Stimulated activated memory B cell treated with anti-CD40 and anti-IgM and Interleukin-4, amounts not matched to agents 10 μg/mL and 1 μg/mL and 100 μg/mL, for 72 hours (primary cell): ENCODE measurements at places on chromosomes 5 and 9.

DNA sequence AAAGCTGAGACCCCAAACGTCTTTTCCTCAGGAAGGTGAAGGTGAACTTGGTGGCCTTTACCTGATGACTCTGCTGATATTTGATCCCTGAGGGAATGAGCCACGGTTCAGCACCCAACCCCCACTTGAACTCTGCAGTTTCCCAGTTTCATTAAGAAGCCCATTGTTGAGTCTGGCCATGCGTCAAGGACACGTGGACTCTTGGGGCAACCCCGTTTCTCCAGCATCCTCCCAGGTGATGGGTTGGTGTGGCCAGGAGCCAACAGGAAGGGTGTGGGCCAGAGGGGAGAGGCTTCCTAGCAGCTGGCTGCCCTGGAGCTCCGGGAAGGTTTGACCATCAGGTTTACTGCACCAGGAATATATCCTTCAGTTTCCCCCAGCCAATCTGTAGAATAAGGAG lies 59.5 kb upstream of the GNE start:
- no peak for ATAC-seq

DNA sequence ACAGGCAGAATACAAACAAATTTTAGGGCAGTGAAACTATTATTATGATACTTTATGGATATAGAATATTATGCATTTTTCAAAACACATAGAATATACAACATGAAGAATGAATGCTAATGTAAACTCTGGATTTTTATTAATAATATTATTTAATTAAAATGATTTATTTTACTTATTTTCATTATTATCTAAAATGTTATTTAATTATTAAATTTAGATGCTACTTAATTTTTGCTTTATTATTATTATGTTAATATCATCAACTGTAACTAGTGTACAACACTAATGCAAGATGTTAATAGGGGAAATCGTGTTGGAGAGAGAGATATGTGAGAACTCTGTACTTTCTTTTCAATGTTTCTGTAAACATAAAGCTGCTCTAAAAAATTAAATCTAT lies 39.3 kb upstream of the TENT4A start:
- ATAC-seq = no peak

DNA sequence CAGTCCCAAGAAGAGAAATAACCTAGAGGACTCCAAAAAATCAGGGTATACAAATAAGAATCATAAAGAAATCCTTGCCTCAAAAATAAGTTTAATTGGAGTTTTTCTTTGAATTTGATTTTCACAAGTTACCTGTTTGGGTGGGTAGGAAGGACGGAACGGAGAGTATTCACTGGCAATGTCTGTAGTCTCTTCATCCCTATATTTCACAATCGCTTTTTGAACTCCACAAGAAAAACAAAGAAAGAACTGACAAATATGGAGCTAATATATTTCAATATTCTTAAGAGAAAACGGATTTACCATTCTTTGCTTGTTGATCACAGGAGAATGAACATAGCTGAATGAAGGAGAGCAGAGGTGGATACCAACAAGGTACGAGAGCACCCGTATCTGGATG lies 30.1 kb downstream of the MTMR12 start:
- ATAC-seq = no peak

DNA sequence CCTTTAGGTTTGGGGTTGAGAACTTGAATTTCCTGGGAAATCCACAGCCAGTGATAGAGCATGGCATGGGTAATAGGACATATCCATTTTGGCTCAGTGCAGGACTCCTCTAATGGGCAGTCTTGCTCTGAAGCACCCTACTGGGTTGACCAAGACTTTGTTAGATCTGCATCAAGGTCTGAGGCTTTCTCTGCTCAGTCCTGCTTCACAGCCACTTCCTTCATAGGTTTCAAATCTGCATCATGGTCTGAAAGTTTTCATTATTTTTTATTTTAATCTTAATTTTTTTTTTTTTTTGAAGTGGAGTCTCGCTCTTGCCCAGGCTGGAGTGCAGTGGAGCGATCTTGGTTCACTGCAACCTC lies 36.5 kb downstream of the KIF2A start:
- ATAC-seq = no peak

- ATAC-seq = peak; percentile 89
These were observed 11.8 kb upstream of the CXXC5 start for GRCh38 chr5:139636207-139636792.

DNA sequence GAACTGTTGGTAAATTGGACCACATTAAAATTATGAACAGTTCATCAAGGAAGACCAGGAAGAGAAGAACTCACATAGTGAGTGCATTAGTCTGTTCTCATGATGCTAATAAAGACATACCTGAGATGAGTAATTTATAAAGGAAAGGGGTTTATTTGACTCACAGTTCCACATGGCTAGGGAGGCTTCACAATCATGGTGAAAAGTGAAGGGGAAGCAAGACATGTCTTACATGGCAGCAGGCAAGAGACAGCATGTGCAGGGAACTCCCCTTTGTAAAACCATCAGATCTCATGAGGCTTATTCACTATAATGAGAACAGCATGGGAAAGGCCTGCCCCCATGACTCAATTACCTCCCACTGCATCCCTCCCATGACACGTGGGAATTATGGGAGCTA lies 135.9 kb upstream of the MAN2A1 start:
- no peak for ATAC-seq

DNA sequence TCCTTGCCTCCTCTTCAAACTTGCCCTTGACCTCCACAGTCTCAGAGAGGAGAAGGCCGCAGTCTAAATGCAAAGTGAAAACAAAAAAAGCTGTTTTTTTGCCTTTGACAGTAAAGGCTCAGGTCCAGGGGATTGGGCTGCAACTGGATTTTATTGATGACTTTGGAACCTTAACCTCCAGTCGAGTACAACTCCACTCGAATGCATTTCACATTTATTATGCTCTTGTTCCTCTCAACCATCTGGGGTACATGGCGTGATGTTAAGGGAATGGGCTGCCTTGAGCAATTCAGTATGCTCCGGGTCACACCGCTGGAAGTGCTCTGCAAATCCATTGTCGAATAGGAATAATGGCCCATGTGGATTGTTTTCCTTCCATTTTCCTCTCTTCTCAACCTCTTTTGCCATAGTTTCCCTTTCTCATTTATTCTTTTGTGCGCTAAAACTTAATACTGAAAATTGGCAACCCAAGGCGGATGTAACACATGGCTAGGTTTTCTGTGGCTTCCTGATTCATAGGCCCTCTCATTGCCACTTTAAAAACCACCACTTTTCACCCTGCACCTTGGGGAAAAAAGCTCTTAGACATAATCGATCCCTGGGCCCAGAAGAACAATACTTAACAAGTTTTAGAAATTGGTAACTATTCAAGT lies 34.3 kb downstream of the ITK start:
- ATAC-seq = peak; percentile 82

GRCh38 chr5:132489871-132490483 lies 596 bp downstream of the IRF1 start:
- ATAC-seq = peak; percentile 67

DNA sequence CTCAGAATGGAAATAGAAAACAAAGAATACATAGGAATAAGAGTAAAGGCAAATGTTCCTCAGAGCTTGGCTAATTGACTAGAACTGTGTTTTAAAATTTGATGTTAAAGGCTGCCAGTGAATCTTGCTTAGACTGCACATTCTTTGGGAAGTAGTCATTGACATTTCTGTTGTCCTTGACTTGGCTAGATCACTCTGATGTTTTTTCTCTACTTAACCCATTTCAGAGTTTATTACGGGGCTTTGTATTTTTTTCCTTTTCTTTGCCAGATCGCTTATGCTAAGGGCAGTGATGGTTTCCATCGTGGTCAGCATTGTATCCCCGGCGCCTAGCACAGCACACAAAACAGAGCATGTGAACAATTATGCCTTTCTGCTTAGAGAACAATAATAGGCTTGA lies 1126.7 kb upstream of the CDH9 start:
- ATAC-seq = no peak

DNA sequence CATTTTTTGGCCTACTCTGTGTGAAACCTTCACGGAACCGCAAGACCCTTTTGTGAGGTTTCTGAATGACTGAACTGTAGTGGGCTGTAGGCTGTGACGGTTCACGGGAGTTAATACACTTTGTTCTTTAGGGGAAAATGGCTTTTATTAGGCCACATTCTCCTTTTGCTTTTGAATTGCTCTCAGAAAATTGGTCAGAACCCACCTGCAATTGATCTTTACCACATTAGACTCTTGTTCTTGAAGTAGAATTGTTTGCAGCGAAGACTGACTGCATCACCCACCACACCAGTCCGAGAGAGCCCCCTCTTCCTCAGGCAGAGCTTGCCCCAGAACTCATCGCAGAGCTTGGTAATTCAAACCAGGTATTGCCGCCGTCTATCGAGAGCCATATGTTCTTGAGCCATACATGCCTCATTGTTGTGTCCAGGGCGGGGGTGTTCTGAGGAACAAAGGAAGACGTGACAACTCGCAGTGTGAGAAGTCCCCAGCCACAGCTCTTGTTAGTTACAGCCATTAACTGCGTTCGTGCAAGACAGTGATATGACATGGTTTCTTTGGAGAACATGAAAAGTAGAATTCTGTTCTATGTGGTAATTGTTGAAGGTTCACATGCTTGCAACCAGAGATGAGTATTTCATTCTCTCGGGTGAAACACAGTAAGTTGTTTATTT lies 166.4 kb upstream of the OTULINL start:
- ATAC-seq = peak; percentile 78

GRCh38 chr5:25435882-25436281 lies 791.1 kb upstream of the CDH10 start:
- ATAC-seq = no peak

- ATAC-seq = no peak
These were observed 164.6 kb upstream of the MEF2C start for GRCh38 chr5:89047571-89047970.

DNA sequence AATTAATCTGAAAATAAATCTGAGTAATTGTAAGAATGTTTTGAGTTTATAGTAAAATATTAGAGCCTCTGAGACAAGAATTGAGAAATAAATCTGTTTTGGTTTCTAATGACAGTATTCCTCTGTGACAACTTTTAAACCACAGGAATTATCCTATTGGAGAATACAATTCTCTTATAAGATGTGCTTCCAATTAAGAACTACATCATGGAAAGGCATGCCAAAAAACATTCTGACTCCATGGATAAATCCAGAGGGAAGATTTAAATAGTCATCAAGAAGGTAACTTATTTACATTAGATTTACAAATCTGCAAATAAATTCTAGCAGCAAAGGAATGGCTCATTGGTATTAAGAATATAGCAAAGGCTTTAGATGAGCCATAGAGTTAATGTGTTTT lies 178.3 kb upstream of the ACOT12 start:
- ATAC-seq = no peak

DNA sequence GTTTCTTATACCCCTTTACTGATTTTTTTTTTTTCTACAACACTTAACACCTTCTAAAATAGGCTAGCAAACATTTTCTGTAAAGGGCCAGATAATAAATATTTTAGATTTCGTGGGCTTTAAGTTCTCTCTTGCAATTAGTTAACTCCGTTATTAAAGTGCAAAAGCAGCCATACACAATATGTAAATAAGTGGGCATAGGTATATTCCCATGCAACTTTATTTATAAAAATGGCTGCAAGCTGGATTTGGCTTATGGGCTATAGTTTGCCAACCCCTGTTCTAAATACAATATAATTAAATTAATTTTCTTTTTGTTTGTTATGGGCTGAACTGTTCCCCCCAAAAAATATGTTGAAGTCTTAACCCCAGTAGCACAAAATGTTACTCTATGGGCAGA lies 10.8 kb downstream of the IL6ST start:
- ATAC-seq = no peak

- no peak for ATAC-seq
These were observed 22.2 kb downstream of the OLFM1 start for GRCh38 chr9:135109650-135110049.

DNA sequence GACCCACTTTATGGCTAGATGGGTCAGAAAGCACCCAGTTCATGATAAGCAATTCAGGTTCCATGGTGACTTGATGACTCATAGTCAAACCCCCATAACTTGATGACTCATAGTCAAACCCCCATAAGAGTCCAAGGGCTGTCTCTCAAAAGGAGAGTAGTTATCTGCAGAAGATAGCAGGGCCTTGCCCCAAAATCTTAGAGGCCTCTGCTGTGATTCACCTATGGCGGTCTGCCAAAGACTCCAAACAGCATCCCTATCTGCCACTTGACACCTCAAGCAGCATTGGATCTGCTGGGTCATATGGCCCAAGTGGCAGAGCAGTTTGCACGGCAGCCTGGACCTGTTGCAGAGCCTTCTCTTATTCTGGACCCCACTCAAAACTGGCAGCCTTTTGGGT lies 395.2 kb upstream of the KIF2A start:
- no peak for ATAC-seq

- no peak for ATAC-seq
These were observed 70.1 kb upstream of the FSTL4 start for GRCh38 chr5:133682451-133682850.

DNA sequence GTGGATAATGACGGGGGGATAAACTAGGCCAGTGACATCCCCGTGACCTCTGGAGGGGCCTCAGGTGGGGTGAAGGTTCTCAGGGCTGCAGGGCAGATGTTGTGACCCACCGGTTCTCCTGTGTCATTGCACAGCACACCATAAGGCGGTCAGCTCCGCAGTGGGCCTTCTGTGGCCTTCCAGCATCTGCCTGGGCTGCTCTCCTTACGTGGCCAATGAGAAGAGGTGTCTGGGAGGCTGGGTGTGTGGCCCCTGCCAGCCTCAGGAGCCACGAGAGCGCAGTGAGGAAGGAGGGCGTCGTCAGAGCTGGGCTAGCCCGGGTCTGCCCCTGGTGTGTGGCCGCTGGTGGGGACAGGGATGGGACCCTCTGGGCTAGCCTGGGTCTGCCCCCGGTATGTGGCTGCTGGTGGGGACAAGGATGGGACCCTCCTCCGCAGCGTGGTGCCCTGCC lies 48.7 kb downstream of the COL5A1 start:
- ATAC-seq = no peak

GRCh38 chr9:108345826-108346225 lies 510.0 kb downstream of the ACTL7B start:
- ATAC-seq = no peak

DNA sequence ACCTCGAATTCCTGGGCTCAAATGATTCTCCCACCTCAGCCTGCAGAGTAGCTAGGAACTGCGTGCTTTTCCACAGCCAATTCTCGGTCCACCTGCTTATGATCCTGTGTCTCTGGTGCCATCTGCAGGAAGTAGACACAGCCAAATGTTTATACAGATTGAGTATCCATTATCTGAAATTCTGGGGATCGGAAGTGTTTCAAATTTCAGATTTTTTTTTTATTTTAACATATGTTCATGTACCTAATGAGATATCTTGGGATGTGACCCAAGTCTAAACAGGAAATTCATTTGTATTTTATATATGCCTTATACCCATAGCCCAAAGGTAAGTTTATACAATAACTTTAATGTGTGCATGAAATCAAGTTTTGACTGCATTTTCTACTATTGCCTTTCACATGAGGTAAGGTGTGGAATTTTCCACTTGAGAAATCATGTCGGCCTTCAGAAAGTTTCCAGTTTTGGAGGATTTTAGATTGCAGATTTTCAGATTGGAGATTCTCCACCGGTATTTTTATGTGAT lies 89.5 kb downstream of the ESM1 start:
- no peak for ATAC-seq
